ENCODE measurements at places on chromosomes 5 and 9.

- DNase-seq: peak; percentile 1
Observed at GRCh38 chr5:72611118-72611730, 104.0 kb upstream of the ZNF366 start.

- DNase-seq: no peak
Observed at GRCh38 chr9:72292874-72293607, 72.0 kb downstream of the ZFAND5 start.

DNA sequence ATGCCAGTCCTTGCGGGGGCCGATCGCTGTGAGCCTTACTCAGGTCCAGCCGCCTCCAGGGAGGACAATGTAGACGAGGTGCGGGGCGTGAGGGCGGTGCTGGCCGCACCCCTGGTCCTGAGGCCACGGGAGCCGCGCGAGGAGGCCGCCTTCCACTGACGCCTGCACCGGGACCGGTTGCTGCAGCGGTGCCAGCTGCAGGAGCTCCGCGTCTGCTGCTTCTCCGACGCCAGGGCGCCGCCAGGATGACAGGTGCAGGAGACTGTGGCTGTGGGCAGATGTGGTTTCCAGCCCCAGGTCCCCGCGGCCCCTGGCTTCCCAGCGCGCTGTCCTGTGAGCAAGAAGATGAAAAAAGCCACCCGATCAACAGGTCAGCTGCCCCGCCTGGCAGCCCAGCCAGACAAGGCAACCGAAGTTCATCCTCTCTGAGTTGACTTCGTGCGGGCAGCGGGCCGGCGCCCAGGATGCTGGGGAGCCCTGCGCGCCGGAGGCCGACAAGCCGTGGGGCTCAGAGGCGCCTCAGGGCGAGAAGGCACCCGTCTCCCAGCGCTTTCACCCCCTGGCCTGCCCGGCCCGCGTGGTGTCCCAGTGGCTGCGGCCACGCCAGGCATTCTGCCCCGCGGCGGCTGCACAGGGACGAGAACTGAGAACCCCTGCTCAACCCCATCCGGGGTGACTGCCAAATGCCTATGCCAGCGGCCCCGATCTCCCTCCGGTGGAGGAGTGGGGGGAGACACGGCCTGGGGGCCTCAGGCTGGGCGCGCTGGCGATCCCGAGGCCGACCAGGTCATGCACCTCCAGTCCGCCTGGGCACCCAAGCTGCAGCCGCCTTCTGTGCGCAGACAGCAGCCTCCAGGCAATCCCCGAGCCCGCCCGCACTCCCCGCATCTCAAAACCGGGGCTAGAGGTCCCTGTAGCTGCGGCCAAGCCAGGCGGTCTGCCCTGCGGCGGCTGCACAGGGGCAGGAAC lies 43.4 kb upstream of the BICD2 start:
- DNase-seq: no peak

DNA sequence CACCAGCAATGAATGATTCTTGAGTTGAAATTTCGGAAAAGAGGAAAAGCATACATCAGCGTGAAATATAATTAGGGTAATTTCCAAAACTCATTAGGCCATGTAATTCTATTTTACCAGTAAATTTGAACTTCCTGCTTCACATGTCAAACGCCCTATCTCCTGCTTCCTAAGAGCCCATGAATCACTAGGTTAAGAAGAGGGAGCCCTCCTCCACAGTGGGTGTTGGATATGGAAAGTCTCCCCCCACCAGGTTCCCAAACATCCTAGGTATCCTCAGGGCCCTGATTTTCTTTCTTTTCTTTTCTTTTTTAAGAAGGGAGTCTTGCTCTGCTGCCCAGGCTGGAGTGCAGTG lies 115.2 kb downstream of the SUSD1 start:
- DNase-seq: no peak

DNA sequence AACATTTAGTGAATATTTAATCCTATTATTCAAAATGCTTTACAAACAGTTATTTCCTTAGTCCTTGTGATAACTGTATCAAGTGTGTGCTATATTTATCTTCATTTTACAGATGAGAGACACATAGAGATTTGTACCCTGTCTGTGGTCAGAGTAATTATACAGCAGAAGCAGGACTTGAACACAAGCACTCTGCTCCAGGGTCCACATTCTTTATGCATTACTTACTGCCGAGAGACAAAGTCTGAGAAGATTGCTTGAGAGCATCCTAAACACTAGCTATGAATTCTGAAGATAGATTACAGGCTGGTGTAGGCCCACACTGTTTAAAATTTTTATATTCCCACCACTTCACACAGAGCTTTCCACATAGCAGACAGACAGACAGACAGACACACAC lies 926.1 kb upstream of the DMAC1 start:
- DNase-seq: no peak

DNA sequence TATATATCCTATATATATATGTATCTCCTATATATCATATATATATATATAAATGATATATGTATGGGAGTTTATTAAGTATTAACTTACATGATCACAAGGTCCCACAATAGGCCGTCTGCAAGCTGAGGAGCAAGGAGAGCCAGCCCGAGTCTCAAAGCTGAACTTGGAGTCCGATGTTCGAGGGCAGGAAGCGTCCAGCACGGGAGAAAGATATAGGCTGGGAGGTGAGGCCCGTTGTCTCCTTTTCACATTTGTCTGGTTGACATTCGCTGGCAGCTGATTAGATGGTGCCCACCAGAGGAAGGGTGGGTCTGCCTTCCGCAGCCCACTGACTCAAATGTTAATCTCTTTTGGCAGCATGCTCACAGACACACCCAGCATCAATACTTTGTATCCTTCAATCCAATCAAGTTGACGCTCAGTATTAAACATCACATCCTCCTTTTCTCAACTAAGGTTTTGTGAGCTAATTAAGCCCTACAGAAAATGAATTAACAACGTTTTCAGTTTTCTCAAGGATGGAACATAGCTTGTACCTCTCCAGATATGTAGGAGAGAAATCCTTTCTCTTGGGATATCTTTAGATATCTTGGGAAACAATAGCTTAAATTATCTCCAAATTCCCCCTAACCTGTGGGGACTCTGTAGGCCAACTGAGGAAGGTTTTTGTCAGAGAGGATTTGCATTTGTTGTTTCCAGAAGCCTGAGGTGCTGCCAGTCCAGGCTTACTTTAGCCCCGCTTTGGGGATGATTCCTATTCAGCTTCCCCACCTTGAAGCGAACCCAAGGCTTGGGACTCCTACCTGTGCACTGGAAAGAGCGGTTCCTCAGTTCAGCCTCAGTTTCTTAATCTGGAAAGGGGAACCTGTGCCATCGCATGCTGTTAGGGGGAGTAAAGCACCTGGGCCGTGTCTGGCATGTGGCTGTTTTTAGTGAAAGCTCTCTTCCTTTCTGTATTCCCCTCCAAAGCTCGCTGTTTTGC lies 163.2 kb downstream of the CACNA1B start:
- no peak for DNase-seq

DNA sequence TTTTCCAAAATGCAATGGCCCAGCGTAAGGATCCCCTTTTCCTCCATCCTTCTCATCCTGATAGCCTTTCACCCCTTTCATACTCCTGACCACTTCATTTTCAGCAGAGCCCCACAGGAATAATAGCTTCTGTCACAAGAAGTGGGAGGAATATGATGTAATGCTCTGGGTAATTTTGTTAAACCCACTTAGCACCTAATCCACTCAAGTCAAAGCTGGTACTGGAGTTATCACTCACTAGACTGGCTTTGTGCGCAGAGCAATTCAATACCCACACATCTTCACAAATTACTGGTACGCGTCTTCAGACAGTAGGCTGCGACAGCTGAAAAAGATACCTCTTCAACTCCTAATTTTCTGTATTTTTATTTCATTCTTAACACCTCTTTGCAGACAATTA lies 2232.8 kb upstream of the WWC1 start:
- no peak for DNase-seq

DNA sequence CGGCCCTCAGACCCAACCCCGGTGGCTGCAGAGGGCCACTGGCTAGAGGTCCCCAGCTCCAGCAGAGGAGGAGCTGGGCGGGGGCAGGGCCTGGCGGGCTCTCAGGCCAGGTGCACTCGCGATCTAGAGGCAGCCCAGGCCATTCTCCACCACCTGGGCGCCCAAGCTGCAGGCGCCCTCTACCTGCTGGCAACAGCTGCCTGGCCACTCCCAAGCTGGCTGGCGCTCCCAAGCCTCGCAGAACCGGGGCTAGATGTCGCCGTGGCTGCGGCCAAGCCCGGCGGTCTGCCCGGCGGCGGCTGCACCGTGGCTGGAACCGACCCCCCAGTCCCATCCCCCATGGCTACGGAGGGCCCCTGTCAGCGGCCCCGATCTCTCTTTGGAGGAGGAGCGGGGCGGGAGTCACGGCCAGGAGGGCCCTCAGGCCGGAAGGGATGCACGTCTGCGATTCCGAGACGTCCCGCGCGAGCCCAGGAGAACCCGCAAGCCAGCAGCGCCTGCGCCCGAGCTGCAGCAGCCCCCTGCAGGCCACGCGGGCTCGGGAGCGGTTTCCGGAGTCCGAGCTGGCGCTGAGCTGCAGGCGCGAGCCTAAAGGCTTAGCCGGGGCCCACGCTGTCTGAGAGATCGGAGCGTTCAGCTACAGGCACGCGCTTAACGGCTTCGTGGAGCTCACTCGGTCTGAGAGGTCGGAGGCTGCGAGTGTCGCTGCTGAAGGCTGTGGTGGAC lies 44.3 kb upstream of the BICD2 start:
- DNase-seq: peak; percentile 44

DNA sequence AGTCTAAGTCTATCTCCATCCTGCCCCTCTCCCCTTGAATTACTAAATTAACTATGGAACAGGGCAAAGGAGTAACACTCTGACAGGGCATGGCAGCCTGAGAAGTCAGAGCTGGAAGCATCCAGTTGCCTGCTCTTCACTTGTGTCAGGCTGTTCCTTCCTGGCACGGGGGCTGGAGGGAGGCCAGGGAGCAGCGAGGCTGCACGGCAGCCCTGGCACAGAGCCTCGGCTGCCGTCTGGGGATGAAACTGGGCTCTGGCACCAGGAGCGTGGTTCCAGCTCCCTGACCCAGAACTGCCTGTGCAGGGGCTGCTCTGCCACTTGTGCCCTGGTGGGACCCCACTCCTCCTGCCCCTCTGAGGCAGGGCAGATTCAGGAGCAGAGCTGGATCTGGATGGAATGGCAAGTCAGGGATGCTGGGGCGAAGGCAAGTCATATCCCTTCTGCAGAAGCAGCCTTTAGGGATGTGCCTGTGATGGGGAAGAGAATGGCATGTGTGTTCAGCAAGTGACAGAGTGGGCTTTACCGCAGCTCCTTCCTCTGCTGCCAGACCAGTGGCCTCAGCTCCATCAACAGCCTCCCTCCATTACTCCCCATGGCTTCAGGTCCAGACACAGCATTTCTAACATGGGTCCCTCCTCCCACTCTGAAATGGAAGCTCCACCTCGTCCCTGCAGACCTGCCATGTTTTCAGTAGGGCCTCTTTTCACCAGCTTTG lies 42.2 kb upstream of the PDE8B start:
- DNase-seq: no peak

DNA sequence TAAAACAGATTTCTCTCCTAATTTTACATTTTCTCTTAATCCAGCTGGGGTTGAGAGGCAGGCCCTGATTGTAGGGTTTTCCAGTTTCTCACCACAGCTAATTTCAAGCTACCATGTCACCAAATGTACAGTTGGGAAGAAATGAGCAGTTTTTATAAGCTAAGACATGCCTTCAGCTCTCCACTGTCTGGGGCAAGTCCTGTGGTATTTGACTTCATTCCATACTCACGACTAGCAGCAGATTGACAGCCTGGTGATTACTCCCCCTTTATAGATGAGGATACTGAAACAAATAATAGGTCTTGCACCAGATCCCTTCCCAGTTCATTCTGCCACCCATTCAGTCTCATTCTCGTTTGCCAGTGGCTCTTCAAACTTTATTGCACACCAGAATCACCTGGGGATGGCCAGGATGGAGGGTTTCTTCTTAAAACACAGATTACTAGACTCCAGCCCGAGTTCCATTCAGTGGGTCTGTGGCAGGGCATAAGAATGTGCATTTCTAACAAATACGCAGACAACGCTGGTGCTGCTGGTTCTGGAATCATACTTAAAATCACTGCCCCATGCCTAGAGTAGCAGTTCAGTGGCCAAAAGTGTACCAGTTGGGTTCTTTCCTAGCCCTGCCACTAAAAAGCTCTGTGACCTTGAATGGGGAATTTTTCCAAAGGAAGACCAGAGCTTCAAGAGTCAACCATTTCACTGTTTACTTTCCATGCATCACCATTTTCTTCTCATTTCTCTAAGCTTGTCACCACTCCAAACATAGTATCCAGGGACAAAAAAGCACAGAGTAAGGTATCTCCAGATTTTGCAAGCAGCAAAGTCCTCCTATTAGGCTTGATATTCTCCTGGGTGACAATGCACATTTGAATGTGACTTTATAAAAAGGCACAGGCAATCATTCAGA lies 64.3 kb downstream of the CSNK1A1 start:
- DNase-seq: no peak

- no peak for DNase-seq
Observed at GRCh38 chr9:13616491-13617035, 337.1 kb upstream of the MPDZ start.

DNA sequence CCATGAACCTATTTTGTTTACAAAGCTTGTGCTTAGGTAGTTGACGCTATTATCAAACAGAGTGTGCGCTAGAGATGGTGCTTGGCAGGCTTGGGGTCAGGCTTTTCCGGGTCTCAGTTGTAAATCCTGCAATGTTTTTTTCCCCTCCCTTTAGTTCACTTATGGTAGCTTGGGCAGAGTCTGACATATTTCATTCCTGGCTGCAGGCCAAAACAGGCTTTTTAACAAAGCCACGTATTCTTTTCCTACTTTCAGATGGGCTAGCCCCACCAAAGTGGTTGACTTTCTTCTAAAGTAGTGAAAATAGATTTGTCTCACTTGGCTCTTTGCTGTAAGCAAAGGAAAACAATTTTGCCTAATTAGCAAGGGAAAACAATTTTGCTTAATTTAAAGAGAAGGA lies 58.0 kb upstream of the FBN2 start:
- DNase-seq: no peak

- DNase-seq: no peak
Observed at GRCh38 chr9:82127465-82127864, 138.9 kb downstream of the SPATA31D1 start.

DNA sequence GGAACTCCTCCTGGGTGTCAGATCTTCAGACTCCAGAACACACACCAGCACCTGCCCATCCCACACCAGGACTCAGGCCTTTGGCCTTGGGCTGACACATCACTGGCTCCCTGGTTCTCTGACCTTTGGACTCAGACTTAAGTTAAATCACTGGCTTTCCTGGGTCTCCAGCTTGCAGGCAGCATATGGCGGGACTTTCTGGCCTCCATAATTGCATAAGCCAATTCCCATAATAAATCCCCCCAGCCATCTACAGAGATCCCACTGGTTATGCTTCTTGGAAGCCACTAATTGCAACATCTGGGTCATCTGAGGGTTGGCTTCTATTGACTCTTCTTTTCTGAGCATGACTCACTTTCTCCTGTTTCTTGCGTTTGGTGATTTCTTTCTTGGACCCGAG lies 80.3 kb upstream of the SARDH start:
- no peak for DNase-seq

DNA sequence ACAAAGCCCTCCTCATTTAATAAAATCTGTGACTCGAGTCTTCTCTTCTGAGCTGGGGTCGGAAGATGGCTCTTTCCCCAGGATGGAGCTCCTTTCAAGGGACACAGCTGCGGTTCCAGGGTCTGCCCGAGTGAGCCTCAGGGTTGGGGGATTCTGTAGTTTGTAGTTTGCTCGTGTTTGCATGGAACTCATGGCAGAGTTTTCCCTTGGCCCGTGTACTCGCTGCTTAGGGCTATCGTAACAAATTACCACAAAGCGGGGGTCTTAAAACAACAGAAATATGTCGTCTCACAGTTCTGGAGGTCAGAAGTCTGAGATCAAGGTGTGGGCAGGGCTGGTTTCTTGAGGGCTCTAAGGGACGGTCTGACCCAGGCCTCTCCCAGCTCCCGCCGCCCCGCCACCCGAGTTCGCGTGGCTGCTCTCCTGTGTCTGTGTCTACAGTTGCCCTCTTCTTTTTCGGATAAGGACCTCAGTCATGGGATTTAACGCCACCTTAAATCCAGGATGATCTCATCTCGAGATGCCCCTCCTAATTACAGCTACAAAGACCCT lies 13.9 kb upstream of the LPCAT1 start:
- no peak for DNase-seq
